NCI-H1417 treated with DMSO at 0.1 percent for 48 hours (cell line): ENCODE measurements at places on chromosomes 2 and 18.

DNA sequence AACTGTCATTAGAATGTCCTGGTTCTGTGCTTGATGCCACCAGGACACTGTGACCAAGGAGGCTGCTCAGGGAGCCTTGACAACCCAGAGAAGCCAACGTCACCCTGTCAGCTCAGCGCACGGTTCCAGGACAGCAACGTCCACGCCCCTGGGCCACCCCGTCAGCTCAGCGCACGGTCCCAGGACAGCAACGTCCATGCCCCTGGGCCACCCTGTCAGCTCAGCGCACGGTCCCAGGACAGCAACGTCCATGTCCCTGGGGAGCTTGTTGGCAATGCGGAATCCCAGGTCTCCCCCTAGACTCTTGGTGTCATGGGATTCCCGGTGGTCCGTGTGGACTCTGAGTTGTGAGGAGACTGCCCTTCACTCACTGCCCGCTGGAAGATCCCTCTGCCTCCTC, 51.0 kb upstream of the GALR1 start:
- no peak for DNase-seq

DNA sequence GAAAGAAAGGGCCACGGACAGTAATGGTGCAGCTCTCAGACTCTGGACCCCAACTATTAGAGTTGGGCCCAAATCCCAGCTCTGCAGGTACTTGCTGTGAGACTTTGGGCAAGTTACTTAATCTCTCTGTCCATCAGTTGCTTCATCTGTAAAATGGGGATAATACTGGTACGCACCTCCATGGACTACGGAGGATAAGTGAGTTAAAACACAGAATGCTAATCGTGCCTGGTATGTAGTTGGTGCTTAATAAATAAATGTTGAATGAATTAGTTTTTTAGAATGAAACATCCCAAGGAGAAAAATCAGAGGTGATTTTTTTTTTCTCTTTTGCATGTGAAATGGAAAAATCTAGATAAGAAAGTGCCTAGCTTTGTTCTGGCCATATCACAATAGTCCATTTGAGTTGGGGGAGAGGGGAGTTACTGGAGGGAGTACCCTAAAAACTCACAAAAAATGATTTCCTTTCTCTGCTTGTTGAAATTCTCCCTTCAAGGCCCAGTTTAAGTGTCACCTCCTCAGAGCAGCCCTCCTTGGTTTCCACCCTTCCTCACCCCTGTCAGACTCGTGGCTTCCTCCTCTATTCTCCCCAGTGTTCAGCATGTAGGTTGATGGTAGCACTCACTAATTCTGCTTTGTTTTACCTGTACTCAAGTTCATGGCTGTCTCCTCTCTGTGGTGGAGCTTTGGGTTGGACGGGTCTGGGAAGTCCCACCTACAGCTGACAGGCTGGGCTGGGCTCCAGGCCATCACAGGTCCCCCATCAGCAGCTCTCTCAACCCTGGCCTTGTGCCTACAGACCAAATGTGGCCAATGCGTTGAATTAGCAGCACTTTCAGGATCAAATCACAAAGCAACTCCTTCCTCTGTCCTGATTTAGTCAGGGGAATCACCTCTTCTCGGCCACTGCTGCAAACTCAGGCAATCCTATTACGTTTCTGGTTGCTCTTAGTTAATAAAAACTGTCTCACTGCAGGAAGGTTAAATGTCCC, 92.8 kb upstream of the TAF1B start:
- DNase-seq: no peak

DNA sequence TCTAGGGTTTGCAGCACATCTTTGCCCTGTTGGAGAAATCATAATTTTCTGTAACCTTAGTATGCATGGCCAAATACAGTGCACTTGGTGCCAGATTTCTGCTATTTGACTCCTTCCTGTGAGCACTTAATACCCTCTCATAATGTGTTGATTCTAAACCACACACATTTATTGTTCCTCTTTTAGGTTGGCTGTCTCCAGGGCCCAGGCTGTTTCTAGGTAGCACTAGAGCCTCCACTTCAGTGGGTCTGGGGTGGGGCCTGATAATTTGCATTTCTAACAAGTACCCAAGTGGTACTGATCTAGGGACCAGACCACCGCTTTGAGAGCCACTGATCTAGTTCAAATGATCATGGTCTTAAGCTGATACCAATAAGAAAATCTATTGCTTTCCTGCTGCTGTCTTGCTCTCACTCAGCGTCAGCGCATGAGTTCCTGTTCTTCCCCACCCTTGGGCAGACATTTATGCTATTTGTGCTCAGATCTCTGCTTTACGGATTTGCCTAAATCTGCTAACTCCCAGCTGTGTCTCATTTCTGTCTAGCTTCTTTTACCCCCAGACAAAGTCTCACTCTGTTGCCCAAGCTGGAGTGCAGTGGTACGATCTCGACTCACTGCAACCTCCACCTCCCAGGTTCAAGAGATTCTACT, 7.4 kb downstream of the PTRHD1 start:
- DNase-seq: no peak

DNA sequence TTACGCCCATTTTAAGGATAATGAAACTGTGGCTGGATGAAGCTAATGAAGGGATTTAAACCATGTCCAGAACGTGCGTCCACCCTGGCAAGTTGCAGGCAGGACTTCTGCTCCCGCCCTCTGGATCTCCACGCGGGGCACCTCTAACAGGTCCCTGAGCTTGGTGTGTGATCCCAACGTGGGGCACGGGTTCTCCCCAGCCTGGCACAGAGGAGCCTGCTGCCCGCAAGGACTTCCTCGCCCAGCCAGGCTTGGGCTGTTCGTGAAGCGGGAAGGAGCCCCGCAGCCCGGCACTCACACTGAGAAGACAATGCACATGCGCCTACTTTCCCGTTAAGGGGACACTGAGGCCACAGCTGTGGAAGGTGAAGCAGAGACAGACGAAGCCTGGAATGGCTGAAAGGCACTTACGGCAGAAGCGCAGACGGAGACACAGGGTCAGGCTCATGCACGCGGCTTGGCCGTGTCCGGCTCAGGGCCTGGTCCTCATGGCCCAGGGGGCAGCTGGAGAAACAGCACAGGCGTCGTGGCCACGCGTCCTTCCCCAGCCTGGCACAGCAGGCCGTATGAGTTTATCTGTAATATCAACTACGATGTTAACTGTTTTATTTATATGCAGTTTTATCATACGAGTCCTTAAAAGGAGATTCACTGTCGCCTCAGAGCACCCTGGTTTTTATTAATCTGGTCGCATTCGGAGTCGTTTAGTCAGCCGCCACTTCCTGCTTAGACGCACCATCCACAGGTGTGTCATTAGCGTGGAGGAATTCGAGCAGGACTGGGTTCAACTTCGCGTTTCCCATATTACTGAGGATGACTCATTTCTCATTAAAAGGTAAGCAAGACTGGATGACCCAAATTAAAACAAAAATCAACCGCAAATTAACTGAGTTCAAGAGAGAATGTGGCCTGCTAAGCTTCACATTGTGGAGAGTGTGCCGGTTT, 835.9 kb downstream of the GALR1 start:
- DNase-seq: no peak

DNA sequence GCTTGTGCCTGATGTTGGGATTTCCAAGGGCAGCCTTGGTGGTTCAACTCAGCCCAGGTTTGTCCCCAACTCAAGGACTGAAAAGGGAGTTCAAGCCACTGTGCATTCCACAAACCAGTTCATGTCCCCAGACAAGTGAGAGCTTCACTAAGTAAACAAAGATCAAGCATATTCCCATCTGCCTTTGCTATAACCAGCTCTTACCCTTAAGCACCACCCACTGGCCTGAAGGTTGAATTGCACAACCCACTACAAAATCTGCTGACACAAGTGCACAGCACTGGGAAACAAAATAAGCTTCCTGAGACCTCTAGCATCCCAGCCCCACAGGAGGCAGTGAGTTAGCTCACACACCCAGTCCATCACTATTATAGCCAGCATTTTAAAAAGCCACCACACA, 516.7 kb downstream of the NR4A2 start:
- DNase-seq: no peak

- peak; percentile 40 for DNase-seq
These were observed 4.9 kb downstream of the QPCT start for GRCh38 chr2:37349231-37349860.

DNA sequence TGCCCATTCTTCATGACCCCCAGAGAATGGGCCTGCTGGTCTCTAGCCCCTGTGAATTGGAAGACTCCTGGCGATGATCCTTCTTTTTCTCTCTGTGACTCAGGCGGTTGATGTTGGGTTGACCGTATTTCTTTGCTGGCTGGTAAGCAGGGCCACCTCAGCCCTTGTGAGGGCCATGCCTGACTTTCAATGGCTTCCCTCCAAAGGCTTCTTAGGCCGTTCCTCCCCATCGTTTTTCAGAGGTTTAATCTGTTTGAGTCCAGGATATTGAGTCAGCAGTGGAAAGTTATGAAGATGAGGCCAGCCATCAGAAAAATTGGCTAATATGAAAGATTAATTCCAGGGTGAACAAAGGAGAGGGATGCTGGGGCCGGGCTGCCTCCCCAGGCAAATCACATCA, 13.6 kb downstream of the HPCAL1 start:
- DNase-seq: no peak

DNA sequence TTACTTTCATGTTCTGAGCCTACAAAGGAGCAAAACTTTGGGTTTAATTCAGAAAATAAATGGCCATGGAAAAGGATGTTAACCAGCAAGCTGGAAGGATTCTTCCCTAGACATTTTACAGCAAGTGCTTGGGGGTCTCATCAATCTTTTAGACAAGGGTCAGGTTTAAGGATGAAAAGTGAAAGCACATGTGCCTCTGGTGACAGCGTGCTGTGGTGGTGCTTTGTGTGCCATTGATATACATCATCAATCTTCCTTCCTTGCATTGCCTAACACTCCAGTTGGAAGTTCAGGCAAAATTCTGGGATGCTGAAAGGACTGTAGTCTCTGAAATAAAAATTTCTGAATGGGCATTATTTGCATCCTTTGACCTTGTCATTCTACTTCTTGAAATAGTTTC, 171.2 kb downstream of the KCNE4 start:
- no peak for DNase-seq

- no peak for DNase-seq
These were observed 126.6 kb upstream of the SEC11C start for GRCh38 chr18:59012815-59013705.

GRCh38 chr2:151472966-151473365, 63.3 kb downstream of the RIF1 start:
- DNase-seq: no peak

DNA sequence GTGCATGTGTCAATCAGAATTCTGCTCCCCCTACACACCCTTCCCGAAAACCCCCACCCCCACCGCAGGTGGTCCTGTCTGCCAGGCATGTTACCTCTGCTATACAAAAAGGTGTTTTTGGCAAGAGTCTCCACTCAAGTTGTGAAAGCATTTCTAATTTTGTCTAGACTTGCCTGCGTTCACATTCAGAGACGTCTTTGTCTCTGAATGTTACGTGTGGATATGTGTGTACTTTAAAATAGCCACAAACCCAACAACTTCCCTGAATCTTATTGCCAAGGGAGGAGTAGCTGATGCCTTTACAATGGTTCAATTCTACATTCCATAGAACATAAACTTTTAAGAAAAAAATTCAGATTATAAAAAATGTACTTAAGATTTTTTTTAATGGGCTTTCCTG, 66.6 kb downstream of the ITGA4 start:
- DNase-seq: no peak

GRCh38 chr2:163155279-163155883, 316.8 kb upstream of the KCNH7 start:
- DNase-seq: no peak

DNA sequence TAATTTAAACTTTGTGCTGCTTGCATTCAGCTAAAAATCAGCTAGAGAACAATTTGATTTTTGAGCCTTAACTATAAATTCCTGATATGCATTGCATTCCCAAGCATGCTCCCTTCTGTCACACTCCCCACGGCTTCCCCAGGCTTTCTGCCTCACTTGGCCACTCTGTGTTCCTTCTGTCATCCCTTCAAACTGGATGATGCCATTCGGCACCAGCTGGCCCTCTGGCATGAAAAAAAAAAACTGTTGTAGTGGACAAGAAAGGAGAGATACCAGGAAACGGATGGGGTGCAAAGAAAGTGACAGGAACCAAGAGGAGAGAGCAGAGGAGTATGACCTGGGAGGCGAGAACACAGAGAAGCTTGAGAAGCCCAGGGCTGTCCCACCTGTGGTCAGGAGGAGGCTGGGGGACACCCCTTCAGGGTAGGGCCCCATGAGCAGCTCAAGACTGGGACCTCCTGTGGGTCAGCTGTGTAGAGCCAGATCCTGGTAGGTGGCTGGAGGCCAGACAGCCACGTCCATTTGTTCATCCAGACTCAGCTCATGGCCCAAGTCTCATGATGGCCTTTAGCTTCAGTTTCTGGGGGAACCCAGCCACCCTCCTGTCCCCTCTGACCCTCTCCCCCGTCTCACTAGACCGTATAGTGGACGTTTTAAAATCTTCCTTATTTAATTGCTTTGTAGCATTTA, 211.8 kb downstream of the GBX2 start:
- DNase-seq: no peak

DNA sequence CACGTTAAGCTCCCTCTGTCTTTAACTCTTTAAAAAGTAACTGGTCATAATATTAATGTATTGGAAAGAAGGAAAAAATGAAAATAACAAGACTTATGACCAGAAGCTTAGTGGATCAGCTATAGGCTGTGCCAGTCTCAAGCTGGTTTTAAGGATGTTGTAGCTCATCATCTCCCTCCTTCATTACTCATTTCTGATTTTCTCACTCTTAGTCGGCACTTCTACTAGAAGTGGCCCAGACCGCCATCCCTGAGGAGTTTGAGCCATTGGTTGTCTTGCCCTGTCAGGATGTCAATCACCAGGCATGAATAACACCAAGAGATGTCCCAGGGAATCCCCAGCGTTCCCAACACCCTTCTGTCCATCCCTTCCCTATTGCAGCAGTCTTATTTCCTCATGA, 151.5 kb downstream of the ASXL3 start:
- no peak for DNase-seq

DNA sequence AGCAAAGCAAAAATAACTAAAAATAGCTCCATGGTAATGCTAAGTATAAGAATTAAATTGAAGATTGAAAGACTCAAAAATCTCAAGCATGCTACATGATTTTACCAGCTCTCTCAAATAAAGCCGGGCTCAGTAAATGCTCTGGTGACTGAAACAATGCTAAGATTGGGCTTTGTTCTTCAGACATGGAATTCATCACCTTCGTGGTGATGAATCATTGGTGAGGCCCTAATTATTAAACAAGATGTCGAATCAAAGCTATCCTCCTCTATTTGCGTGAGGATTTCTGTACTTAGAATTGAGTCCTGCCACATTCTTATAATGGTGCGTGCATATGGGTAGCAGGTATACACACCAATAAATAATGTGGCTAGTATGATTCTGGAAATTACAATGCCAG, 58.8 kb upstream of the LRRTM1 start:
- no peak for DNase-seq
